ENCODE measurements at places on chromosomes 3 and 15.

- DNase-seq = no peak
Measured at GRCh38 chr3:171307046-171307585, 153.1 kb downstream of the TNIK start.

DNA sequence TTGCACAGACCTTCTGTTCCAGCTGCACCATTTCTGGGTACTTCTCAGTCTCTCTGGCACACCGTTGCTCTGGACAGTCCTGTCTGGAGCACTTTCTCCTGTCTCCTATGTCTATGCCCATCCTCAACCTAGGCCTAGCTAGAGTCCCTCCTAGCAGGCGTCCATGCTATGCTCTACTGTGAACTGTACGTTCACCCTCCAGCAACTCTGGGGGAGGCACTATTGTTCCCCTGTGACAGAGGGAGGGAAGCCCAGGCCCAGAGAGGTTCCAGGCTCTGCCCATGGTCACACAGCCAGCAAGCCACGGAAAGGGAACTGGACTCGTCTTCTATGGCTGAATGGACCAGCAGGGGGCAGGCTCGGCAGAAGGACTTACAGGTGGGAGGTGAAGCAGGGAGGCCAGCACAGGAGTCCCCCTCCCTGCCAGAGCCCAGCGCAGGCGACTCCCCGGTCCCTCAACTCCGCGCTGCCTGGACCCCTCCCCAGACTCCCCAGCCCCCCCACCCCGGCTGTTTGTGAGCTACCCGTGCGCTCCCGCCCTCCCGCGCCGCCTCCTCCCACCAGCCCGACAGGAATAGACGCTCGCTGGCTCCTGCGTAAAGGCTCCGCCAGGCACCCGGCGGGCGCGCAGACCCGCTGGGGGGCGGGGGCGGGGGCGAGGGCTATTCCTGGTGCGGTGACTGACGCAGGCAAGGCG is 1.7 kb upstream of the LINGO1 start:
- DNase-seq = peak; percentile 18

GRCh38 chr3:179613807-179614206 is 9.2 kb downstream of the NDUFB5 start:
- DNase-seq = no peak

DNA sequence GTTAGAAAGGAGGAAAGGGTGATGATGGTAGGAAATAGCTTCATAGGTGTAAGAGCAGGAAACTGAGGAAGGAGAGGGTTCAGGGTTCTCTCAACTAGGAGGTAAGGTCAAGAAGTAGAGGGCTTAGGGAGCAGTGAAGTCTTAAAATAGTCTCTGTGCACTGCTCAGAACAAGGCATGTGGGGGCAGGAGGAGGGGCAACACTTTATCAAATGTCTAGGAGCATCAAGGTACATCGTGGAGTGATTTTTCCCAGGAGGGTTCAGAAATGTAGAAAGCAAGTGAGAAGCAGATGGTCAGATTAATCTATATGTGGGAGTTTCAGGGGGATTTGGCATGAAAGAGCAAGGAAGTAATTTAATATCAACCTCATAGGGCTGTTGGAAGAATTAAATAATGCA is 58.8 kb downstream of the TNIK start:
- DNase-seq = no peak

DNA sequence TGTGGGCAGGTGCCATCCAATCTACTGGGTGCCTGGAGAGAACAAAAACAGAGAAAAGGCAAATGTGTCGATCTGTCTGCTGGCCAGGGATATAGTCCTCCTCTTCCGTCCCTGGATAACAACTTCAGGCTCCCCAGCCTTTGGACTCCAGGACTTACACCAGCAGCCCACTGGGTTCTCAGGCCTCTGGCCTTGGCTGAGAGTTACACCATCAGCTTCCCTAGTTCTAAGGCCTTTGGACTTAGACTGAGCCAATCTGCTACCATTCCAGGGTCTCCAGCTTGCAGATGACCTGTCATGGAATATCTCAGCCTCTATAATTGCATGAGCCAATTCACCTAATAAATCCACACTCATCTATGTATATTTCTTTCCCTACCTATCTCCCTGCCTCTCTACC is 460.9 kb upstream of the ADAMTS9 start:
- DNase-seq = no peak

- DNase-seq = no peak
Measured at GRCh38 chr3:13214847-13215472, 141.7 kb upstream of the IQSEC1 start.

Measured in activated naive CD4-positive, alpha-beta T cell (primary cell).